ENCODE measurements at places on chromosomes 16 and 17.

DNA sequence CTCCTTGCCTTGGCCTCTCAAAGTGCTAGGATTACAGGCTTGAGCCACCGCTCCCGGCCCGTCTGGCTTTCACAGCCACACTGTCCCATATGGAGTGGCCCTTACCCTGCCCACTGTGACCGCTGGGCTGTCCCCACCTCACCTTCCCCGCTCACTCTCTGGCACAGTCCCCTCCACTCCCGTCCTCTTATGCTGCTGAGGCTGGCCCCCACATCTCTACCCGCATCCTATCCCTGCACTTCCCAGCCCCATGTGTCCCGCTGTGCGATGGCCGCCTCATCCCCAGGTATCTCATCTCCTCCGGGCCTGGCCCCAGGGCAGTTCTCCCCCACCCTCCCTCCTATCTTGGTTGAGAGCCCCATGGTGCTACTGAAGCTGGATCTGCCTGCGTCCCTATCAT lies 93.2 kb downstream of the PGS1 start:
- no peak for DNase-seq

DNA sequence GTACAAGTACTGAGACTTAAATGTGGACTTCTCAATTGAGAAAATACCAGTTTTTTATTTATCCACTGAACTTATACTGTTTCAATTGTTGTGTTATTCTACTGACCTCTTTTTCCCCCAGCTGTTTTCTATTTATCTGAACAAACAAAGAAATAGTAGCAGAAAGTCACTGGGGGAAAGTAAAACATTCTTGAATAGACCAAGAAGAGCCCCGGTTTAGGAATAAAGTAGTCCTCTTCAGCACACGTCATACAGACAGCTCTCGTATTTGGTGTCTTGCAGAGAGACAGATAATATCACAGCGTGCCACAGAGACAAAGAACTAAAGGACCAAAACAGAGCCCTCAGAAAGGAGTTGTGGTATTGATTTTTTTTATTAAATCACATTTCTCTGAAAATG lies 1159.1 kb upstream of the CDH8 start:
- no peak for DNase-seq

DNA sequence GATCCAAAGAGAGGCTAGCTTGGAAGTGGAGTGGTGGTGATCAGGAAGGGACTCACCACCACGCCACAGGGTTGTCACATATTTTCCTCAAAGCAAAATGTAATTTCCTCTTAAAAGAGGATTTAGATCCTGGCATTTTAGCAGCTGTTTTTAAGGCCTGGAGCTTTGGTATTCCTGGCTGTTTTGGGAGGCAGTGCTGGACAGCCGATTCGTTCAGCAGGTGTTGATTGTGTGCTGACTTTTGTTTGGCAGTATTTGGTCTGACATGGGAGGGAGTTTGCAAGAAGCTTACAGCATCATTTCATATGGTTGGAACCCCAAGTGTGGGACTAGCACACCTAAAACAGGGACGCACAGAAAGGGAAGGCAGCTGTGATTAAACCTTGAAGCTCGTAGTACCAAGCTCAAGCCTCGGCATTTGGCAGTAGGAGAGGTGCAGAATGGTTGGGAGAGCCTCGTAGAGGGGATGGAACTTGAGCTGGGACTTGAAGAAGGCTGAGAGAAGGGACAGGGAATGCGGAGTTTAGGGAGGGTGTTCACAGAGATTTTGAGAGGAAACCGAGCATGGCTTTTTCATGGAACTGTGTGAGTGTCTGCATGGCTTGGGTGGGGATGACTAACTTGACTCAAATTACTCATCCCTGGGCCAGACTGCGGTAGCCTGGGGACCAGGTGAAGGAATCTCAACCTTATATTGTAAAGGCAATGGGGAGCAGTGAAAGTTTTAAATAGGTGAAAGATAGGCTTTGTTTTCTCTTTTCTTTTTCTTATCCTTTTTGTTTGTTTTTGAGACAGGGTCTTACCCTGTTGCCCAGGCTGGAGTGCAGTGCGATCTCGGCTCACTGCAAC lies 52.3 kb downstream of the RPTOR start:
- no peak for DNase-seq

GRCh38 chr16:55324285-55325079 lies 479 bp downstream of the IRX6 start:
- no peak for DNase-seq

- peak; percentile 34 for DNase-seq
Measured at GRCh38 chr17:18039535-18040260, 490 bp downstream of the GID4 start.

GRCh38 chr16:53433509-53433908 lies 762 bp upstream of the RBL2 start:
- DNase-seq: no peak

- no peak for DNase-seq
Measured at GRCh38 chr16:83449861-83450260, 357.9 kb upstream of the HSBP1 start.

DNA sequence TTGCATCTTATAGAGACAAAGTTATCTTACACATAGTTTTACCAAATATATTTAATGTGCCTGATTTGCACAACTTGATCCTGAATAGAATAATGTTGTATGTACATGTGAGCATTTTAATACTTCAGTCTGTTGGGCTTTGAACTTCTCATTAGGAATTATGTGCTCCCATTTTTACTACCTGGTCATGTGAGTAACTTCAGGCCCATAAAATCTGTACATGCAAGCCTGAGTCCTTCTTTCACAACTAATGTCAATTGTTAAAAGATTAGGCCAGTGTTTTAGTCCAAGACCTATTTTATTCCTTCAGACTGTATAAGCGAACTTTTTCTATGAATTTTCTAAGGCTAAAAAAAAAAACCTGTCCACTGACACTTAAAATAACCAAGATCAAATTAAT lies 715.4 kb downstream of the CDH8 start:
- DNase-seq: no peak

GRCh38 chr17:61149862-61150362 lies 249.7 kb upstream of the TBX2 start:
- no peak for DNase-seq

DNA sequence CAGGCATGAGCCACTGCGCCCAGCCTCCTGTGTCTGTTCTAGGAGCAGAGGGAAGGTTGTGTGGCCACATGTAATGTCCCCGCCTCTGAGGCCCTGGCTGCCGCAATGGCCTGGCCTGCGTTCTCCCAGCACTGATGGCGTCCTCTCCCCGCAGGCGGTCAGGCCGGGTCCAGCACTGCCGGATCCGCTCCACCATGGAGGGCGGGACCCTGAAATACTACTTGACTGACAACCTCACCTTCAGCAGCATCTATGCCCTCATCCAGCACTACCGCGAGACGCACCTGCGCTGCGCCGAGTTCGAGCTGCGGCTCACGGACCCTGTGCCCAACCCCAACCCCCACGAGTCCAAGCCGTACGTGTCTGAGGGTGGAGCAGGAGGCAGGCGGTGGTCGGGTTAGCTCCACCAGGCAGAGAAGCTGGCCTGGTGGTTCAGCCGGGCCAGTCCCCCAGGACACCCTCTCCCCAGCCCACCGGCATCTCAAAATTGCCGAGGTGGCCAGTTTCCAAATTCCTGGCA lies 100.8 kb downstream of the SDR42E1 start:
- DNase-seq: no peak

GRCh38 chr16:79668502-79668901 lies 68.0 kb upstream of the MAF start:
- DNase-seq: no peak

GRCh38 chr17:63945784-63946439 lies 13.8 kb upstream of the CD79B start:
- peak; percentile 70 for DNase-seq

- DNase-seq: no peak
Measured at GRCh38 chr17:44079877-44080821, 9.6 kb downstream of the G6PC3 start.

DNA sequence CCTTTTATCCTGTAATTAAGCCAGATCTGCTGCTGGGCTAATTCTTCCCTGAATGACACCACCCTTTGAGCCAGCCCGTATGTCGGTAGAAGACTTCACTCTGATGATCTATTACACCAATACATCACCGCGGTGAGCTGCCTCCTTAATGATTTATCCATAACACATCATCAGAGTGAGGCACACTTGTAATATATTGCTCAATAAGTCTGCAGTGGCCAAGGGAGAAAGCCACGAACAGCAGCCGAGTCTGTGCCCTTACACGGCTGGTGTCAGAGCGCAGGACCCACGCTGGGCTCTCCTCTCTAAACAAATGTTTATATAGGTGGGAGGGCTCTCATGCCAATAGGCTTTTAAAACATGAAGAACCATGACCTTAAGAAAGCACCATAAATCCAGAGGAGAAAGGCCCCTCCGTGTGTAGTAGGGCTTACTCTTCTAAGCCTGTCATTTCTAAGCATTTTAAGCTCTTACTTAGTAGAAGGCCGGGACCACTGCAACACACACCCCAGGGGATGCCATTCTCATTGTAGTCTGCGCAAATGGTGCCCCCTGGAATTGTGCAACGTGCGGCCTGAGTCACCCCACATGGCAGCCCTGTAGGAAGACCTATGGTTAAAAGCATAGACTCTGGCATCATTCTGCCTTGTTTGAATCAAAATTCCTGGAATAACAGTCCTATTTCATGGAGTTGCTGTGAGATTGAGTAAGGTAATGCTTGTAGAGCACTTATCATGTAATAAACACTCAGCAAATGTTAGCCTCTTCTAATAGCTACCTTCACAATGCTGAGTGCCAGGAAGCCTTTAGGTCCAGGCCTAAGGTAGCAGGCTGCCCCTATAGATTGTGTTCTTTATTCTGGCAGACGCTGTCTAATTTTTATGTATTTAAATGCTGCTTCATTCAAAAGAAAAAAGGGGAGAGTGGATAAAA lies 26.1 kb downstream of the MRPS23 start:
- no peak for DNase-seq

- no peak for DNase-seq
Measured at GRCh38 chr17:7406235-7406825, 1.3 kb upstream of the NLGN2 start.

DNA sequence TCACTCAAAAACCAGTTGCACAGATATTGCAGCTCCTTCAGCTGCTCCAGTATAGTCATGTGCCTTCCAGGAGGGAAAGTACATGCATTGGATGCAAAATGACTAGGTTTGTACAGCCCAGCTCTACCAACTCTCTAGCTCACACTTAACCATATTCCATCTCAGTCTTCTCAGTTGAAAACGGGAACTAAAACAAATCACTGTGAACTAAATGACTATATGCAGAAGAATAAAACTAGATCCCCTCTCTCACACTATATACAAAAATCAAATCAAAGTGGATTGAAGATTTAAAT lies 24.9 kb downstream of the DCUN1D3 start:
- DNase-seq: no peak

DNA sequence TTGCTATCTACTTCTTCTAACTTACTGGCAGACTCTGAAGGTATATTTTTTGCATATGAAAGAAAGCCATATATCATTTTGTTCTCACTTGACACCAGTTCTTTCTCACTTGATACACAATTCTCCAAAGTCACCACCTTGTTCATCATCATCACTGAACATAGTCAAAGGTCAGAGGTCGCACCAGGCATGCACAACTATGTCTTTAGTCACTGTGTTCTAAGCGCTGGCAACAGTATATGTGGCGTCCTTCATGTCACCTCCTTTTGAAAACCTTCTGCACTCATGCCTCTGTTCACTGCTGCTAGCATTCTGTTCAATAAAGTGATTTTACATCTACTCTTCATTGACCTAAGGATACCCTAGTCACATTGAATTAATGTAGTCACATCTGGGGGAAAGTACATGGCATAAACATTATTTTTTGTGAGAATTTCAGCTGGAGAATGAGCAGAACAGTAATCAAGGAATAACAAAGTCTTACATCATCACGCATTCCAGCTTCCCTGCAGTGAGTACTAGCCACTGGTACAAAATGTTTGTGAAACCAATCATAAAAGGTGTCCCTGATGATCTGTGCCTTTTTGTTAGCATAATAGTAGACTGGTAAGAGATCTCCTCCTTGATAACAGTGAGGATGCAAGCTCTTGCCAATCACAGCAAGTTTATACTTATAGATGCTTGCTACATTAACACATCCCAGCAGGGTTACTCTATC lies 20.5 kb upstream of the TBX4 start:
- DNase-seq: no peak

DNA sequence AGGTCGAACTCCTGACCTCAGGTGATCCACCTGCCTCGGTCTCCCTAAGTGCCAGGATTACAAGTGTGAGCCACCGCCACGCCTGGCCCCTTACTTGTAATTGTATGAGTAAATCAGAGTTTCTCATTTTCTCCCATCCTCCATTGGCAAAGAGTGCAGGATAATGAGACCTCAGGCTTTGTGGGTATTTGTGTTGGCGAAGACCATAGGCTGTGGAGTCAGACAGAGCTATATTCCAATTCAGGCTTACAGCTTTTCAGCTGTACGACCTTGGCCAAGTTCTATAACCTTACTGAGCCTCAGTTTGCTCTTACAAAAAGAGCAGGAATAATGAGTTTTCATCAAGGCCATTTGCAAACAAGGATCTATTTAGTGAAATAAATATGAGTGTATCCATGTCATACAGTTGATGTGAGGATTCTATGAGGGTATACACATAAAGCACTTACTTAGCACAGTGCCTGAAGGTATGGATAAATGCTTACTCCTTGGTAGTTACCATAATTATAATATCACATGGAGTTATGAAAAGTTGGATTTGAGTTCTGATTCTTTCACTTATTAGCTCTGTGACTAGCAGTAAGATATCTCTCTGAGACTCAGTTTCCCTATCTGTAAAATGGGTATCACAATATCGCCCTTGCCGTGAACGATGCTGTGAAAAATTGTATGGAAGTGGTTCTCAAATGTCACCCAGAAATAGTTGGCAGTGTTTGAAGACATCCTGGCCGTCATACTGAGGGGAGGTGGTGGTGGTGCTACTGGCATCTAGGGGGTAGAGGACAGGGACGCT lies 25.6 kb upstream of the CPPED1 start:
- no peak for DNase-seq

DNA sequence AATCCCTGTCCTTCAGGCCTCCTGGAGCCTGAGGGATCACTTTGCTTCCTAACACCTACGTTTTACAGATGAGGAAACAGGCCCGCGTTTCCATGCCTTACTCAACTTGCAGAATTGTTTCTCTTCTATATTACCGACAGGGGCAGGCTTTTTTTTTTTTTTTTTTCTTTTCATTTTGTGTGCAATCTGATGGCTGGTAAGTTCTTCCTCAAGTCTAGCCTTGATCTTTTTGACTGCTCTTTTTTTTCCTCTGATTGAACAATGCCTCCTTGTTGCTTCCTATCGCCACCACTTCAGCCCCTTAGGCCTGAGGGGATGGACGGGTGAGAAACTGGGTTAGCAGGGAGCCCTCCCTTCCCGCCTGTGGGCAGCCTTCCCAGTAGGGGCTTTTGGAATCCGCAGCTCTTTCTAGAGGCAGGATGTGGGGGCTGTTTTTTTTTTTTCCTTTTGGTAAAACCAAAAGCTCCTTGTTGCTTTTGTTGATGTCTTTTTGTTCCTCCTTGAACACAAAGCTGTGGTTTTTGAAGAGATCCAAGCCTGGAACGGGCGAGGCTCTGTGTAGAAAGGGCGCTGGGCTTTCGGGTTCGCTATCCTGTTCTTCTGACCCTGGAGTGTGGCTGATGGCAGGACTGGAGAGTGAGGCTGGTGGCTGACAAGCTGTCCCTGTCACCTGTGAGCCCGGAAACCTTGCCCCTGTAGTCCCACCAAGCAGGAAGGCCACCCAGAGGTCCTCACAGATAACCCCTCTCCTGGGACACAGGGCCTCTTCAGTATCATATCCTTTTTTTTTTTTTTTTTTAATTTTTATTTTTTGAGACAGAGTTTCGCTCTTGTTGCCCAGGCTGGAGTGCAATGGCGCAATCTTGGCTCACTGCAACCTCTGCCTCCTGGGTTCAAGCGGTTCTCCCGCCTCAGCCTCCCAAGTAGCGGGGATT lies 14.0 kb downstream of the LASP1 start:
- DNase-seq: no peak

Measured in GM12891 (cell line).